Midbrain (tissue), 1 donor: ENCODE measurements at places on chromosomes 1 and 21.

DNA sequence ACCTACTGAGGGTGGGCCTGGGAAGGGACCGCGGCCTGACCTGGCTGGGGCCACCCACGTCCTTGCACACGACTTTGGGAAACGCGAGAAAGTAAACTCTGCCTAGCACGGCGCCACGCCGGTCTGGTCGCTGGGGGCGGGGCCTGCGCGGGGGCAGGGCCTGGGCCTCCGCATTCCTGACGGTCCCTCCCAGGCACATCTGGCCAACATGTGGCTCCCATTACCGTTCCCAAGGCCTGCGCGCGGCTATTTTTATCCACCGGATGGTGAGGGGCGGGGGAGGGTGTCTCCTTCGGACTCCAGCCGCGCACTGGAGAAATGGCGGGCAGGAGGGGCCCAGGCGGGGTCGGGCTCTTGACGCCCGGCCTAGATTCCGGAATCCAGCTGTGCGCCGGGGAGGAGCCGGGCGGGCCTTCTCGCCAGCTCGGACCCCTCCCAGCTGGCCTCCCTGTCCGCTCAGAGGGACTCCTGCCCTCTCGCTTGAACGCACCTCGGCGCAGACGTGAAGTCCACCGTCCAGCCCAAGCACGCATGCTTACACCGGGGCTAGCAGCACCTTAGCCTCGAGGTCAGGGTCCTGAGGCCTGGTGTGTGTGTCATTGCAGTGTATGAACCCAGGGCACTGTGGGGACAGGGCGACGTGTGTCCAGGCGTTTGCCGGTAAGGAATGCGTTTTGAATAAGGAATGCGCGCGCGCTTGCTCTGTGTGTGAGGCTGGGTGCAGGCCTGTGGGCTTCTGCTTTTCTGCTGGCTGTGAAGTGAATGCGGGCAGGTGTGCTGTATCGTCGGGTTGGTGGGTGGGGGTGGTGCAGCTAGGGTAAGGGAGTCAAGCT is 2.1 kb downstream of the EVA1B start:
- no peak for DNase-seq

DNA sequence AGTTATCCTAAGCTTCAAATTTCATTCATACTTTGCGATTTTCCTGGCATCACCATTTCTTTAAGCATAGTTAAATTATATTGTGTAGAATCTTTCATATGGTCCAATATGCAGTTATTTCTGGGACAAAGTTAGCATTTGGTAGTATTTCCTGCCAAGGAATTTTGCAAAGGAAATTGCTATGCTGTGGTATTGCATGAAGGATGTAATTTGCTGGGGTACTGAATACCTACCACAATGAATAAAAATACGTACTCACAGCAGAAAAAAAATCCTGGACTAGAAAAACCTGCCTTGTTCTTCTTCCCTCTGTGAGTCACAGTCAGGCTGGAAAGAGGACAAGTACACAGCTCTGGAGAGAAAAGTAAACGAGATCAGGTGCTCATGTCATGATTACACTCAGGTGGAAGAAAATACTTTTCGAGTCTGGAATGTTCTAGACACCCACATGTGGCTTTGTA is 241.2 kb downstream of the PTBP2 start:
- no peak for DNase-seq

DNA sequence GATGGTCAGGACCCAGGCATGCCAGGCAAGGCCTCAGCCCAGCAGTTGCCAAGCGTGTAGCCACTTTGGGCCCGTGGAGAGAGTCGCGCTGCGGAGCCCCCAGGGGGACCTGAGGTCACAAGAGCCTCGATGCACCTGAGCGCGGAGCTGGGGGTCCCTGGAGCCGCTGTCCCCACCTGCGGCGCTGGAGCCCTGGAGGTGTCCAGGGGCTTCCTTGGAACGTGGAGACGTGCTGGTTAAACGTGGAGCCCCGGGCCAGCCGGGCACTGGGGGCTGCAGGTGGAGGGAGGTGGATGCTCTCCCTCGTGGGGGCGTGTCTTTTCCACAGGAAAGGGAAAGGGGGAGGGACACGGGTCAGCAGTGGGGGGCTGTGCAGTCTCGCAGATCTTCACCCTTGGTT is 3.1 kb downstream of the PLCH2 start:
- no peak for DNase-seq

GRCh38 chr1:116465477-116465844 is 92.4 kb downstream of the ATP1A1 start:
- DNase-seq = no peak

DNA sequence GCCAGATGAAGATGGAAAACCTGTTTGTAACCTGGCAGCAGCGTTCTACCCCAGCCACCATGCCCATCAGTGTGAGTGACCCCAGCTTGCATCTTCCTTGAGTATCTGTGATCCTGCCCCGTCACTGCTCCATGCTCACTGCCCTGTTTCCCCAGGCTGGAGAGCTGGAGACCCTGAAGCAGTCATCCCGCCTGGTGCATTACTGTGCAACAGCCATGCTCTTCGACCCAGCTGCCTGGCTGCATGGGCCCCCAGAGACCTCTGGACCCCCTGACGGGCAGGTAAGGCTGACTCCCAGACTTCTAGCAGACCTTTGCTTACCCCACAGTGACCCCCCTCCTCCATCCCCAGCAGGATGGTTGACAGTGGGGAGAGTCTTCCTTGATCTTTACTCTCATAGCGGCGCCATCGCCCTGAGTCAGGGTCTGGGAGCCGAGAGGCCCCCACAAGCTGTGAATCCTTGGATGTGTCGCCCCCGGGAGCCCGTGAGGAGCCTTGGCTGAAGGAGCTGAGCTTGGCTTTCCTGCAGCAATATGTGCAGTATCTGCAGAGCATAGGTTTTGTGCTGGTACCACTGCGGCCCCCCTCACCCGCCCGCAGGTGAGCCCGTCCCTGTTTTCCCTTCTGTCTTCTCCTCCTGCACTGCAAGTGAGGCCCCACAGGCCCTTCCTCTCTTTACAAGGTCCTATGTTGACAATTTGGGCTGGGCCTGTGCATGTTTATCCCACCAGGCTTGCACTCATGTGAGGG is 10.4 kb downstream of the HYI start:
- no peak for DNase-seq

DNA sequence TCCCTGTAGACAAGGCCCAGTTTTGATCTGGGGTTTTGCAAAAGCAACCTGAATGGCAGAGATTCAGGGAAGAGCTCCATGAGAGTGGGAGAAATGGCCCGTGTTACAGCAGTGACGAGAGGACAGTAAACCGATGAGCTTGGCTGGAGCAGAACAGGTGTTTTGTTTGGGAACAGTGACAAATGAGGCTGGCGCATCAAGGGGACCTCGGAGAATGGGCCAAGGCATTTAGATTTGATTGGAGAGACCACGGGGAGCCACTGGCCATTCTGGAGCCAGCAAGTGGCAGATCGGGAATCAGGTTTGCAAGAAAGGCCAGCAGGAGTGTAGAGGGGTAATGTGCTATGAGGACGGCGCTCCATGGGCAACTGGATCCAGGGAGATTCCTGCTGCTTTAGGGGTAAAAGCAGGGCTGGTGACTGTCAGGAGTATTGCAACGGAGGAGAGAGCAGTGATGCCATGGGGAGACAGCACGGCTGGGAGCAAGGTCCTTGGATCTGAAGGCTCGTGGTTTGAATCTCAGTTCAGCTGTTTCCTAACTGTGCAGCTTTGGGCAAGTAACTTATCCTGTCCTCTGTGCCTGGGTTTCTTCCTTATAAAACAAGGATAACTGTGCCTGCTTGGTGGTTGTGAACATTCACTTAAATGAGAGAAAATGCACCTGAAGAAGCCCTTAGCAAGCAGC is 9.9 kb upstream of the KLHDC7A start:
- DNase-seq = no peak

DNA sequence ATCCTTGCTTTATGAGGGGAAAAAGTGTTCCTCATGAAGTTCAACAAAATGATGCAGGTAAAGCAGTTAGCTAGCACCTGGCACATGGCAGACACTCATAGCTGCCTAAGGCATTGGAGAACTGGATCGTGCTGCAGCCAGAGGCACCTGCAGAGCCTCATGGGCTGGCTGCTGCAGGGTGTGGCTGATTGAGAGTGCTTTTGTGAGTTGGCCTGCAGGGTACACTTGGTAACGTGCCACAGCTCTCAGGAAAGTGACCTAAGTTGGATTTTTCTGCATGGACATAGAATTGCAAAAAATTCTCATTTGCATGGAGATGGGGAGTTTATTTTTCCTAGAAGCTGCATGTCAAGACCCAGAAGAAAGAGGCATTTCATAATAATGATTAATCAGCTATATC is 31.6 kb upstream of the IL20 start:
- no peak for DNase-seq

- DNase-seq = no peak
Measured at GRCh38 chr1:85555420-85555819, 25.1 kb upstream of the CCN1 start.

DNA sequence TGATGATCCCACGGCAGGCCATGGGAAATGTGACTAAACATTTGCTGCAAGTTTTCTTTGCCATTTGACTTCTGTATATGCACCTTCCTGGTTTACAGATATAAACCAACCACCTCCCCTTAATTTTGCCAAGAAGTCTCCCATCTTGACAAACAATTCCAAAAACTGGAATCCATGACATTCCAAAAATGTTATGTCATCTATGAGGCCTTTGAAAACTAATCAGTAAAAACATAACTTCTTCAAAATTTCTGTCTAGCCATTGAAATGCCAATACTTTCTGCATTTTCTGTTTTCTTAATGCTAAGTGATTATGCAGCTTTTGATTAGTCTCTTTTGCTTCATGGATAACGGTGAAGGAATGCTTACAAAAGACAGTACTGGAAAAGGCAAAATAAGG is 84.1 kb downstream of the LYST start:
- DNase-seq = no peak

DNA sequence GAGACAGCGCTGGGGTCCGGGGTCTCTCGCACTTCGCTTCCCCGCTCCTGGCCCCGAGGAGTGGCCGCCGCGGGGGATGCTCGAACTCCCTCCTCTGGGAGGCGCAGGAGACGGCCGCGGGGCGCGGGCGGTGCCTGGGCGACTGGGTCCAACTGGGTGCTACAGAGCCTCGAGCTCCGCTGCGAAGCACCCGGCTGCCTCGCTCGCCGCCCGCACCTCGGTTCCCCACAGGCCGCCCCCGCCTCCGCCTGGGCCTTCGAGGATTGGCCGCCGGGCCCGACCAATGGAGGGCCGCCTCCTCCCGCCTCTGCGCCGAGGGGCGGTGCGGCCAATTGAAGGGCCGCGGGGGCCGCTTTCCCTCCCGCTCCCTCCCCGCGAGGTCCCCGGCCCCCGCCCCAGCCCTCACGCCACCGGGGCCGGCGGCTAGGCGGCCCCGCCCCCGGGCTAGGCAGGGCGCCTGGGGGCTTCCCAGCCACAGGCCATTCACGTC is at the start of gene CNN3:
Gene CNN3 (minus strand): TSS at position 196 of the 490 bp plus-strand sequence. CDS start 216 bp downstream, outside the sequence.
- DNase-seq = peak; percentile 97

GRCh38 chr1:225603538-225604354 is 49.2 kb downstream of the ENAH start:
- no peak for DNase-seq

DNA sequence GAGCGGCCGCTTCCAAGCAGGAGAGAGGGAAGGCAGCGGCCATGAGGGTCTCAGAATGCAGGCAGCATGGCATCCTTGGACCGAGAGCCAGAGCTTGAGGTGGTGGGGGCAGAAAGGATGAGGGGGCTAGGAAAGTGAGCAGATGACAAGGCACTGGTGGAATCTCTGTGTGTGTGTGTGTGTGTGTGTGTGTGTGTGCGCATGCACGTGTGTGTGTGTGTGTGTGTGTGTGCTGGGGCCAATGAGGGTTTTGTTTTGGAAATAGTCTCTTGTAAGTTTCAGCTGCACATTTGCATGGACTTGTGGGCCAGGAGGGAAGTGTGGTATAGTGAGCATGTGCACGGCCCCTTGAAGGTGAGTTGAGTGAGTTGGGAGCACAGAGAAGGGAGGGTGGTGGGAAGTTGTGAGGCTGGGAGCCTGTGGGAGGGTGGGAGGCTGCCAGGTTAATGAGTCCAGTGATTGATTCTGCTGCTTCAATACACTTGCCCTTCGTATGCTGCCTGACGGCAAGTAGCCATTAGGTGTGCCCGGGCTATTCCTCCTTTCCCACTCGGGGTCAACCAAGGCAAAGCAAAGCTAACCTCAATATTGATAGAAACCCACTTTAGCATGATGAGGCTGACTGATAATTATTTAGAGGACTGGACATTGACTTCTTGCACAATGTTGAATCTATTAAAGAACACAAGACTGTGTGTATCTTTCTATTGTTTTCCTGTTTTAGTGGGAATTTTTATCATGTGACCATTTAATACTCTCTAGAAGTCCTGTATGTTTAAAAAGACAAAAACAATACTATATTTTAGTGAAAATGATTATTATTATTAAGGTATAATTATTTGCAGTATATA is 80.3 kb downstream of the PROX1 start:
- DNase-seq = no peak

- no peak for DNase-seq
Measured at GRCh38 chr1:80961464-80962190, 839.1 kb upstream of the ADGRL2 start.

DNA sequence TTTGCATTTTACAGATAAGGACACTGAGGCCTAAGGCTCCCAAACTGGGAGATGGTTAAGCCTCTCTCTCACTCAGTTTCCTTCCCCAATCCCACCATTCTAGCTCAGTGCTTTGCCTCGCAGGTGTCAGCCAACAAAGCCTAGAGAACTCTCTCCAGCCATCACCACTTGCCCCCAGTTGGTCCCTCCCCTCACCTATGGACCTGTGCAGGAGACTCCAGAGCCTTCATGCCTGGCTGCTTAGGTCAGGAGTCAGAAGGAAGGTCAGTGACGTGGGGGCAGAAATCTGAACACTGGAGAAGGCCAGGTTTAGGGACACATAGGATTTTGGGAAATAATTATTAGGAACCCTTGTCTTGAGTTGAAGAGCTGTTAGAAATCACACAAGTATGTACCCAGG is 295.3 kb downstream of the PTPRU start:
- no peak for DNase-seq

- no peak for DNase-seq
Measured at GRCh38 chr1:12422488-12422887, 192.7 kb downstream of the VPS13D start.

DNA sequence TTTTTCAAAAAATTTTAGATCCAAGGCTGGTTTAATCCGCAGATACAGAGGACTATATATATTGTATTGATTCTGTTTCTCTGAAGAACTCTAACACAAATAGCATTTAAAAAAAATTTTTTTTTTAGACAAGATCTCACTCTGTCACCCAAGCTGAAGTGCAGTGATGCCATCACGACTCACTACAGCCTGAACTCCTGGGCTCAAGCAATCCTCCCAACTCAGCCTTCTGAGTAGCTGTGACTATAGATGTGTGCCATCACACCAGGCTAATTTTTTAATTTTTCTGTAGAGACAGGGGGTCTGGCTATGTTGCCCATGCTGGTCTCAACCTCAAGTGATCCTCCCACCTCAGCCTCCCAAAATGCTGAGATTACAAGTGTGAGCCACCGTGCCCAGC is 3.0 kb downstream of the ANKRD45 start:
- DNase-seq = no peak
